Chondrocyte (in vitro differentiated cells): ENCODE measurements at places on chromosomes 16 and 17. TPM values are rescaled to one million over a fixed set of nuclear protein-coding genes. Genes with fewer than 3 reads are reported as not detected.

DNA sequence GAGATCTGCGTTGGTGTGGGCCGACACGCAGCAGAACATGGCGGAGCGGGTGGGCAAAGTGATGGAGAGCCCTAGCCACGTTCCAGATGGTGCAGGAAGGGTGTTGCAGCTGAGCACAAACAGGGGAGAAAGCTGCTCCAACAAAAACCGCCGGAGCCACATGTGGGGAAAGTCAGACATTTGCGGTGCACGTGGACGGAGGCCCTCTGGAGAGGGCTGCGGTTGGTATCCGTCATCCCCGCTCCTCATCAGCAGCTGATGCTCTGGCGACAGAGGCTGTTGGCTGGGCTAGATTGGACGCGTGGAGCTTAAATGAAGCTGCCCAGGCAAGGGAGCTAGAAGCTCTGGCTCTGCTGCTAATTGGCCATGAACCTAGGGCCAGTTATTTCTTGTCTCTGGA, 43.5 kb upstream of the ADCY9 start:
- H3K36me3 ChIP-seq: no peaks in the 10 kb centered on the region
- no peak overlapping the region for H3K27ac ChIP-seq
- H3K4me1 ChIP-seq: no peaks in the 10 kb centered on the region
- H3K27me3 ChIP-seq: peaks cover 4% of the 10 kb centered on the region

Gene MGAT5B
- 0.20 to 0.33 TPM (median 0.31 TPM) in 3 replicates for total RNA-seq

Gene AANAT
- total RNA-seq: not detected in 3 replicates

Gene CCL16
- not detected in 3 replicates for total RNA-seq

Gene SOX9
- 9.5 to 23.8 TPM (median 10.5 TPM) in 3 replicates for total RNA-seq

DNA sequence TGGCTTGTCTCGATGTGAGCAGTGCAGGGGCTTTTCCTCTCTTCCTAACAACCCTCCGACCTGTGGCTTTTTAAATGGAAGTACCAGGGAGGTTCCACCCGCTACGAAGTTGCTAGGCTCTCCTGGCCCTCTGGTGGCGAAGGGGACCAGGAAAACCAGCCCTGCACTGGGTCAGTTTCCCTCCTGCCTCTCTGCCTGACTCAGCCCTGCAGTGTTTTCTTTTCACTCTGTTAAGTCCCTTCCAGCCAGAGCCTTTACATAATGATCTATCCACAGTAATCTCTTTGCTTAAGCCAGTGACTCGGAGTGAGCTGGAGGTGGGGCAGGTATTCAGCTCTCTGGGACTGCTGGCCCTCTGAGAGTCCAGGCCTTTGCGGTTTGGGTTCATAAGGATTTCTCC, 331.3 kb upstream of the EEF2KMT start:
- no peak overlapping the region for H3K27ac ChIP-seq
- DNase-seq: no peak
- no peak overlapping the region for H3K4me3 ChIP-seq

- no peak for DNase-seq
- no peaks in the 10 kb centered on the region for H3K27me3 ChIP-seq
- no peak overlapping the region for H3K4me3 ChIP-seq
- no peak overlapping the region for H3K27ac ChIP-seq
- no peaks in the 10 kb centered on the region for H3K4me1 ChIP-seq
Observed at GRCh38 chr17:67747681-67748235, 30.0 kb downstream of the NOL11 start.

- H3K4me1 ChIP-seq: no peaks in the 10 kb centered on the region
- H3K27ac ChIP-seq: no peak within 1 kb of the TSS
- DNase-seq: no peak
- no peak within 1 kb of the TSS for H3K4me3 ChIP-seq
Observed at GRCh38 chr17:35560703-35561102, at the start of gene SLFN14. Gene SLFN14 (minus strand): TSS chr17:35560819. CDS start chr17:35558062, 2,757 bp downstream.
